Heart left ventricle (tissue), 16 donors: ENCODE measurements at places on chromosomes 1 and 21. TPM values are rescaled to one million over a fixed set of nuclear protein-coding genes. Genes with fewer than 3 reads are reported as not detected.

SYT6 gene
- total RNA-seq, result 0.11 TPM

ZC3H12A gene
- total RNA-seq, result 3.2 TPM

NSL1 gene
- 25.7 TPM for total RNA-seq

AGT gene
- total RNA-seq, result 67.9 TPM

TPTE gene
- not detected for total RNA-seq

FLG gene
- not detected for total RNA-seq

HOOK1 gene
- 4.7 TPM for total RNA-seq

NAV1 gene
- 89.6 TPM for total RNA-seq

MRPL9 gene
- 48.4 TPM for total RNA-seq

GRCh38 chr1:208604295-208604694 lies 360.1 kb upstream of the PLXNA2 start:
- no peaks in the 10 kb centered on the region for H3K36me3 ChIP-seq
- H3K27me3 ChIP-seq, result no peaks in the 10 kb centered on the region
- H3K4me1 ChIP-seq, result no peaks in the 10 kb centered on the region

DNA sequence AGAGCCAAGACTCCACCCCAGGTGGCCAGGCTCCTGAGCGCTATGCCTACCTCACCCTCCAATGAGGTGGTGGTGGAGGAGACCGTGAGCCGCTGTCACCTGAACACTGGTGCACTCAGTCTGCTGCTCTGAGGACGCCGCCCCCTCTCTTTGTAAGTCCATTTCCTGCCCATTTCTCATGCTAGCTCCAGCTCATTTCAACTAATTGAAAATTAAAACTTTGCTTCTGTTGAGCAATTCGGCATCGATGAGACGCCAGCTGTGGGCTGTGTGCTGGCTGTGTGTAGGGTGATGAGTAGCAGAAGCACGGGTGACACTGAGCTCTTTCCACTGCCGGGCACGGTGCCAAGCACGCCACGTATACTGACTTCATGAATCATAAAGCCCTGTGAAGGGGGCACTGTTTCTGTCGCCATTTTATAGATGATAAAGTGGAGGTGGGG lies 11.2 kb downstream of the TNFRSF1B start:
- H3K27me3 ChIP-seq, result no peaks in the 10 kb centered on the region
- H3K36me3 ChIP-seq, result no peaks in the 10 kb centered on the region

GRCh38 chr21:38716942-38717341 lies 88.8 kb upstream of the ETS2 start:
- H3K4me1 ChIP-seq, result no peaks in the 10 kb centered on the region
- no peaks in the 10 kb centered on the region for H3K27me3 ChIP-seq
- H3K4me3 ChIP-seq, result no peak overlapping the region
- DNase-seq, result no peak
- H3K36me3 ChIP-seq, result no peaks in the 10 kb centered on the region
- no peak overlapping the region for H3K27ac ChIP-seq

DNA sequence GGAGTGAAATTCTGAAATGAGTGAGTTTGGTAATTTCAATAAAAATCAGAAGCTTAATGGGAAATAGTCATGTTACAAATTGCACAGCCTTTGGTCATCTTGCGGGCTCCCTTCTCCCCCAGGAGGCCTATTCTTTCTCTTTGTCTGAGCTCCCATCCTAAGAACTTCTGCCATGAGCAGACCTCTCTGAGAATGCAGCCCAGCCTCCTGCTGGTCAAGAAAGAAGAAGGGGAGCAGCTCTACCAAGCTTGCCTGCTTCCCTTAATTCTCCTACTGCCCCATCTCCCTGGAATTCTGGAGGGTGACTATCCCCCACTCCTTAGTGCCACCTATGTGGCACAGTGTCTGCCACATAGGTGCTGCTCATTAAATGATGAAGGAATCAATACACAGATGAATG lies 300.7 kb upstream of the DAB1 start:
- no peaks in the 10 kb centered on the region for H3K36me3 ChIP-seq
- H3K4me1 ChIP-seq, result peaks cover 7% of the 10 kb centered on the region
- no peaks in the 10 kb centered on the region for H3K27me3 ChIP-seq
- no peak overlapping the region for H3K4me3 ChIP-seq
- H3K27ac ChIP-seq, result no peak overlapping the region

DNA sequence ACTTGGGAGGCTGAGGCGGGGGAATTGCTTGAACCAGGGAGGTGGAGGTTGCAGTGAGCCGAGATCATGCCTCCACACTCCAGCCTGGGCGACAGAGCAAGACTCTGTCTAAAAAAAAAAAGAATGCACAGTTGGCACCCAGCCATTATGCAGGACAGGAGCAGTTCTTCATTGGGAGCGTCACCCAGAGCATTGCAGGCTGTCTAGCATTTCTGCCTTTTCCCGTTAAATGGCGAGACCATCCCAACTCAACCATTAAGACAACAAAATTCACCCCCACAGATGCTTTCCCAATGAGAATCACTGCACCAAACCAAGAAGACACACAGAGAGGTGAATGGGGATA lies 105.8 kb downstream of the EDEM3 start:
- DNase-seq, result no peak
- H3K27ac ChIP-seq, result peak overlapping the region; percentile 55
- no peak overlapping the region for H3K4me3 ChIP-seq

- no peaks in the 10 kb centered on the region for H3K27me3 ChIP-seq
- no peaks in the 10 kb centered on the region for H3K36me3 ChIP-seq
- no peak overlapping the region for H3K4me3 ChIP-seq
- no peak overlapping the region for H3K27ac ChIP-seq
Observed at GRCh38 chr1:181159451-181160140, 71.1 kb downstream of the IER5 start.

- DNase-seq, result peak; percentile 36
- H3K27ac ChIP-seq, result peak overlapping the region; percentile 54
- H3K4me1 ChIP-seq, result peaks cover 14% of the 10 kb centered on the region
- no peaks in the 10 kb centered on the region for H3K36me3 ChIP-seq
- peaks cover 24% of the 10 kb centered on the region for H3K27me3 ChIP-seq
Observed at GRCh38 chr21:34886240-34887104, 162.6 kb downstream of the RUNX1 start.

- H3K27ac ChIP-seq, result no peak overlapping the region
- H3K4me1 ChIP-seq, result no peaks in the 10 kb centered on the region
- no peaks in the 10 kb centered on the region for H3K36me3 ChIP-seq
- H3K27me3 ChIP-seq, result no peaks in the 10 kb centered on the region
- DNase-seq, result no peak
Observed at GRCh38 chr1:38962560-38962959, 20.9 kb upstream of the RHBDL2 start.

- H3K27ac ChIP-seq, result no peak overlapping the region
- H3K4me3 ChIP-seq, result no peak overlapping the region
- DNase-seq, result no peak
- H3K27me3 ChIP-seq, result no peaks in the 10 kb centered on the region
- no peaks in the 10 kb centered on the region for H3K4me1 ChIP-seq
Observed at GRCh38 chr21:41350436-41351155, 11.2 kb upstream of the MX2 start.

DNA sequence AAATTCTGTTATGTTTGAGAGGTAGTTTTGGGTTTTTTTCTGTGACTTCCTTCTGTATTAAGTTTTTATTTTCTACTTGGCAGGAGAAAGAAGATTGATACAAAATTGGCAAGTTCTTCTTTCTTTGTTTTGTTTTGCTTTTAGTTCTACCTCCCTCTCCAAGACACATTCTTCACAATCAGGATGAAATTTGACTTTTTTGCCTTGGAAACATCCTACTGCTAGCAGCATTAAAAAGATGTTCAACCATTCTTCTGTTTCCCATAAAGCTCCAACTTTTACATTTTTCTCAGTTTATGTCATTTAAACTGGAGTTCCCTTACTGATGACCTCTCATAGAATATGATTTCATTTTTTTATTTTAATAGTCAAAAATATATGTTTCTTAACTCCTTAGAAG lies 234.8 kb downstream of the NCAM2 start:
- H3K27ac ChIP-seq, result no peak overlapping the region
- no peak for DNase-seq
- no peaks in the 10 kb centered on the region for H3K27me3 ChIP-seq
- no peaks in the 10 kb centered on the region for H3K36me3 ChIP-seq

DNA sequence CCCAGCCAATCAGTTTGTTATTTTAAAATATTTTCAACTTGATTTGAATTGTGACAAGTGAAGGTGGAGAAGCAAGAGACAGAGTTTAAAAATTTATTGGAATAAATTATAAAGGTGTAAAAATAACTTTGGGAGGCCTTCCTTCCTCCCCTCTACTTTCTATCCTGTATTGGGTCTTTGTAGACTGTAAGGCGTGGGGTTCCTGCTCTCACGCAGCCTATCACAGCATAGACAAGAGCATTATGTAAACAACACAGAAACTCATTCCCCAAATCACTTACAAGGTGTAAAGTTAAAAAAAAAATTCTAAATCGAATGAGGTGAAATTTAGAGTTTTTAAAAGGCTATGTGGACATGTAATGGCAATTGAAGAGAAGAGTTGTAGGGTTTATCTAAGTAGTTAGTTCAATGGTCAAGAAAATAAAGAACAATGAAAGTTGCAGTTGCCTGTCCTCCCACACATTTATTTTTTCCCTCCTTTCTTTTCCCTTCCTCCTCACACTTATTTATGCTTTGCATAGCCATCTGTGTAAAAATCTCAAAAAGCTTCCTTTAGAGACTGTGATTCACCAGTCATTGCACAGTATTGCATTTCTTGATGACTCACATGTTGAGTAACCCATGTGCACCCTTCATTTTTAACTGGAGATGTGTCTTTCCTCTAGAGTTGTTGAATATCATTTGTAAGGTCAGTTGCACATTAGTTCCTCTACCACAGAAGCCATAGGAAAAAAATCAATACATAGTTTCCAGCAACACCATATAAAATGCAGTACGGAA lies 242.2 kb downstream of the PTPRC start:
- no peaks in the 10 kb centered on the region for H3K4me1 ChIP-seq
- H3K27ac ChIP-seq, result no peak overlapping the region
- H3K4me3 ChIP-seq, result no peak overlapping the region
- H3K36me3 ChIP-seq, result peaks cover 5% of the 10 kb centered on the region
- no peak for DNase-seq

GRCh38 chr1:59619557-59619956 lies 195.2 kb upstream of the HOOK1 start:
- H3K4me1 ChIP-seq, result no peaks in the 10 kb centered on the region
- no peak for DNase-seq
- no peak overlapping the region for H3K4me3 ChIP-seq

DNA sequence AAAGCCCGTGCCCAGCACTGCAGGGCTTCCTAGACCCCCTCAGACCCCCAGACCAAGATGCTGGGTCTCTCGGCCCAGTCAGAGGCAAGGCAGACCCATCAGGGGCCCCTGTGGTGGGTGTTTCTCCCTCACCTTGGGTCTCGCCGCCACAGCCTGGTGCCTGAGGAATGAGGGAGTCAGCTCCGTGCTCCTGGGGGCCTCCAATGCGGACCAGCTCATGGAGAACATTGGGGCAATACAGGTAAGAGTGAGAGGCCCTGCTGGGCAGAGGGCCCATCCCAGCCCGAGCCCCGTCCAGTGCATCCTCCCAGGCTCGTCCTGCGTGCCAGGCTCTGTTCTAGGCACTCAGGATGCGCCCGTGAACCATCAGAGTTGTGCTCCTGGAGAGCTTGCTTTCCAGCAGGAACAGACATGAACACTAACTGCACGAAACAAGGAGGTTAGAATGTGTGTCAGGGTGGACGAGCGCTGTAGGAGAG lies 51.5 kb downstream of the KCNAB2 start:
- DNase-seq, result peak; percentile 52
- no peaks in the 10 kb centered on the region for H3K27me3 ChIP-seq
- H3K4me1 ChIP-seq, result no peaks in the 10 kb centered on the region
- H3K27ac ChIP-seq, result no peak overlapping the region
- H3K4me3 ChIP-seq, result no peak overlapping the region

GRCh38 chr1:215905493-215906115 lies 338.5 kb downstream of the KCTD3 start:
- no peaks in the 10 kb centered on the region for H3K4me1 ChIP-seq
- H3K27me3 ChIP-seq, result no peaks in the 10 kb centered on the region
- no peaks in the 10 kb centered on the region for H3K36me3 ChIP-seq
- no peak for DNase-seq
- H3K27ac ChIP-seq, result no peak overlapping the region
- no peak overlapping the region for H3K4me3 ChIP-seq

GRCh38 chr1:190858140-190858539 lies 380.5 kb upstream of the BRINP3 start:
- no peaks in the 10 kb centered on the region for H3K4me1 ChIP-seq
- H3K27ac ChIP-seq, result no peak overlapping the region
- no peaks in the 10 kb centered on the region for H3K36me3 ChIP-seq

DNA sequence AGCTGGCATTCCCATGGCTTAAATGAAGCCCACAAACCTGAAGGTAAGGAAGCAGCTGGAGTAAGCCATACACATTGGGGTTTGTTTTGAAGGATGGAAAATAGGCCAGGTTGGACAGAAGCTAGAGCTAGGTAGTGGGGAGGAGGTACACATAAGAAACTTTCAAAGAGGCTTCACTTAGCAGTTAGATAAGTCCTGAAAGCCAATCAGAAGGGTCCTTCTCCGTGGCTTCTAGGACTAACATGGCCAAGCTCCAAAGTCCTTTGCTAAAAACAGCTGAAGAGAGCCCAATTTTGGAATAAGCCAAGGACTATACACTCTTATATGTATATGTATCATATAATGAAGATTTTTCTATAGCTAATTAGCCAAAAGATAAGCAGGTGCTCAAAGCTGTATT lies 1.8 kb downstream of the EYA3 start:
- no peak for DNase-seq
- H3K36me3 ChIP-seq, result no peaks in the 10 kb centered on the region
- no peak overlapping the region for H3K27ac ChIP-seq
- H3K4me1 ChIP-seq, result peaks cover 11% of the 10 kb centered on the region
- H3K4me3 ChIP-seq, result no peak overlapping the region

DNA sequence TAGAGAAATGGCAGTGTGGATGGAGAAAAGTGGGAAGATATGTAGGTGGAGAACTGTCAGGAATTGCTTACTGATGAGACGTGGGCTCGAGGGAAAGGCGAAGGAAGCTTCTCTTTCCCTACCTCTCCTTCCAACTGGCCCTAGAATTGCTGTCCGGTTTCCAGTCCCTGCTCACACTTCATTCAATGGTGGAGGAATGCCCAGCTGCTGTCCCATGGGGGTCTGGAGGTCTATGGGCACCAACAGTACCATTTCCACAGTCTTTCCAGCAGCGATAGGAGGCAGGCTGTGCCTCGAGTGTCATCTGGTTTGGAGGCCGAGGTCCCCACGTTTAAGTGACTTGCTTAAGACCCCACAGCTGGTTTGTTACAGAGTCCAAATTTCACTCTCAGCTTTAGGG lies 31.5 kb upstream of the CD1D start:
- no peaks in the 10 kb centered on the region for H3K27me3 ChIP-seq
- no peak for DNase-seq
- peak overlapping the region; percentile 73 for H3K27ac ChIP-seq

GRCh38 chr21:45356251-45356650 lies 48.7 kb upstream of the COL18A1 start:
- H3K36me3 ChIP-seq, result no peaks in the 10 kb centered on the region
- H3K27me3 ChIP-seq, result no peaks in the 10 kb centered on the region
- no peak overlapping the region for H3K4me3 ChIP-seq
- peak overlapping the region; percentile 79 for H3K27ac ChIP-seq

- no peaks in the 10 kb centered on the region for H3K27me3 ChIP-seq
- H3K4me1 ChIP-seq, result no peaks in the 10 kb centered on the region
- no peaks in the 10 kb centered on the region for H3K36me3 ChIP-seq
- no peak overlapping the region for H3K27ac ChIP-seq
- DNase-seq, result no peak
Observed at GRCh38 chr1:34715139-34715538, 39.7 kb upstream of the GJB5 start.

- no peaks in the 10 kb centered on the region for H3K36me3 ChIP-seq
- peak; percentile 37 for DNase-seq
- H3K4me1 ChIP-seq, result peaks cover 32% of the 10 kb centered on the region
Observed at GRCh38 chr1:233719655-233720341, 105.9 kb downstream of the KCNK1 start.
